Activated T-helper 9 cell treated with anti-CD3 and anti-CD28 coated beads, Interleukin-2, amount 50 U/mL, for 16 hours (primary cell): ENCODE measurements at places on chromosomes 12 and 14.

DNA sequence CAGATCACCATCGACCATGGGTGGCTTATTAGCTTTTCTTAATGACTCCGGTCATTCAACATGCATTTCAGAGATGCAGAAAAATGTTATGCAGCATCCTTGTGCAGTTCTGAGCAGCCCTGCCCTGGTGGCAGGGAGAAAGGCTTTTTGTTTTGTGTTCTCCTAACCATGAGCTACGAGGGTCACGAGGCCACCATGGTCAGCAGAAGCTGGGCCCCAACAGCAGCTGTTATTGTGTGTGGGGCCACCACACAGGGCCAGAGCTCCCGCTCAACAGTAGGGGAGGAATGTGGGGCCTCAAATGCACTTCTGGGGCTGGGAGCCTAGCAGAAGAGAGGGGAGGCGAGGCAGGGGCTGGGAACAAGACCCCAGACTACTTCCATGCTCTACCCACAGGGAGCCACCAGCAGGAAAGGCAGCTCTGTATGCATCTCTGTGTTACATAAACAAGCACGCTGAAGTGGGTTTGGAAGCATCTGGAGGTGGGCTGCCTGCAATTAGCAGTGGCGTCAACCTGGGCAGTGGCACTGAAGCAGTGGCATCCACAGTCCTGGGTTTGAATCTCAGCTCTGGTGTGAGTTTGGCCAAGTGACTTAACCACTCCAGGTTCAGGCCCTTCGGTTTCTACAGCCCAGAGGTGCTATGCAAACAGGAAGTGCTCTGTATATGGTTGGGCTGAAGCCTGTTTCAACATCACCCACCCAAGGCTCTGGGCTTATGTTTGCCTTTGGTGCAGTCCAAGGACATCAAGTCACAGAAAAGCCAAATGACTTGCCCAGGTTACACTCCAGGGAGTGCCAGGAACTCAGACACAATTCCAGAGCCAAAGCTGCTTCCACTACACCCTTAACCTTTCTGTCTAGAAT is 16.3 kb downstream of the GLTP start:
- DNase-seq: no peak

DNA sequence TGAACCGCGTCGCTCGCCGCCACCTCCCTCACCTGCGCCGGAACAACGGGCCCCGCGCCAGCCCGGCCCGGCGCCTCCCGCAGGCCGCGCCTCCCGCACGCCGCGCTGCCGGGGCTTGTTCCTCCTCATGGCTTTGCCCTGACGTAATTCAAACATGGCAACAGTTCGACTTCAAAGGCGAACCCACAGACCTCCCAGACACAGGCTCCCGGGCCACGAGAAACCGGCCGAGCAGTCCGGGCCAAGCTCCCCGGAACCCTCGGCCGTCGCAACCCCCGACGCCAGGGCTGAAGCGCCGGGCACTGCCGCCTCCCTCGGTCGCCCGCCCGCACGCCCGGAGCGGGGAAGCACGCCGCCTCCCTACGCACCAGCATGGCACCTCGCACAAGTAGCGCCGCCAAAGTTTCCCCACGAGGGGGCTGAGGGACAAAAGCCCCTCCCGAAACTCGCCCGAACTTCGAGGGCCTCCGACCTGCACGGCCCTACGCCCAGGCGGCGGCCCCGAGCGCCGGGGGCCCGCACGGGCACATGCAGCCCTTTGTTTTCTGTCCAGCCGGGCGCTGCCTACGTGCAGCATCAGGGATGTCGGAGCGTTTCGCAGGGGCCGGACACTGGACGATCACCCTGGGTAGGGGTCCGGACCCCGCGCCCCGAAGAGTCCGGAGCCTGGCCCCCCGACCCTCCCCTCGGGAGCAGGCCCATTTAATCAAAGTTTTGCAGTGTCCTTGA is 1.7 kb downstream of the SINHCAF start:
- peak; percentile 62 for DNase-seq

DNA sequence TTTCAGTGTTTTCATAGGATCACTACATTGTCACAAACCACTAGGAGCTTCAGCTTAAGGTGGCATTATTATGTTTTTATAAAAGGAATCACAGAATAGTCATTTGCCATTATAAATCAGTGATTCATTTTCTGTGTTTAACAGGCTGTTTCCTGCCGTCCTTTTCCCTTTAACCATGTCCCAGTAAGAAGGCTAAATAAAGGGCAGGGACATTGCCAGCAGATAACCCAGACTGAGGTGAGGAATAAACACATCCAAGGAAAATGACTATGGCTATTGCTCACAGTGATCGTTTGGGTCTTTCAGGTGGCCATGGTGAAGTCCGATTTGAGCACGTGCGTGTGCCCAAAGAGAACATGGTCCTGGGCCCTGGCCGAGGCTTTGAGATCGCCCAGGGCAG is 17.9 kb upstream of the ALDH2 start:
- DNase-seq: no peak

GRCh38 chr14:54881235-54881760 is 21.3 kb downstream of the GCH1 start:
- no peak for DNase-seq

DNA sequence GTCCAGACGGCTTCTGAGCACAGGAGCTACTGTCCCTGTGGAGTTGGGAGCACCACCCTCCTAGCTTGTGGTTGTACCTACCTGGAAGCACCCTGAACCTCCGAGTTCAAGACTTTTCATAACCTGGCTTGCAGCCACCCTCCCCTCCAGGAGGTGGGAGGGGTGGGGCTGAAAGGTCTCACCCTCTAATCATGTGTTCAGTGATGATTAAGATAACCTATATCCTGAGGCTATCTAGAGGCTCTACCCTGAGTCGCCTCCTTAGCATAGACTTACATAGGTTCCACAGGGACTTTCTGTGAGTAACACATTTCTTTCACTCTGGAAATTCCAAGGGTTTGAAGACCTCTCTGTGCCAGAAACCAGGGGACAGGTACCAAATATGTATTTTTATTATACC is 146.5 kb downstream of the CFAP54 start:
- no peak for DNase-seq

DNA sequence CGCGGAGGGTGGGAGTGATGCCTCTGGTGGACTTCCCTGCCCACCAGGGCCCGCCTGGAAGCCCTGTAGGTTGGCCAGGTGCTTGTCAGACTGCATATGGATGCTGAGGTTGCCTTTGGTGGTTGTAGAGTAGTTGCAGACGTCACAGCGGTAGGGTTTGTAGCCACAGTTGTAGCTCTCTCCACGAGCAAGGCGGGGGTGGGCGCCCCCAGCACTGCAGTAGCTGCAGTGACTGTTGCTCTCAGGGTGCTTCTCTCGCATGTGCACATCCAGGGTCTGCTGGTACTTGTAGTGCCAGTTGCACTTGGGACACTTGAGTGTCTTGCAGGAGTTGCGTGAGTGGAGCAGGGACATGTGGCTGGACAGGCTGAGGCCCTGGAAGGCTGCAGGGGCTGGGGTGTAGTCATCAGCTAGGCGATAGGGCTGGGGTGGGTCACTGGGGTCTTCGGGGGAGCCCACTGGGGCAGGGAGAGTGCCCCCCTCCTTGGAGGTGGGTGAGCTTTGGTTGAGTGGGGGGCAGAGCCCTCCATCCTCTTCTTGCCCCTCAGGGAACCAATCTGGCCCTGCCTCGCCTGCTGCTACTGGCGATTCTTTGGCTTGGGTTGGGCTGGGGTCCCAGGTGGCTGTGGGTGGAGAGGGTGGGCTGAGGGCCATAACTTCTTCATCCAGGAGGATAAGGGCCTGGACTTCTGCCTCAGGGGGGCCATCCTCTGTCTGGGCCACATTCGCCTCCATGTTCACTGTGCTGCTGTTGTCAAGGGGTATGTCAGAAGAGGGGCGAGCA is 17.7 kb downstream of the ZFHX2 start:
- no peak for DNase-seq

GRCh38 chr12:19894050-19894449 is 454.8 kb downstream of the AEBP2 start:
- DNase-seq: no peak

GRCh38 chr14:55047301-55048053 is 4.0 kb upstream of the MAPK1IP1L start:
- no peak for DNase-seq

DNA sequence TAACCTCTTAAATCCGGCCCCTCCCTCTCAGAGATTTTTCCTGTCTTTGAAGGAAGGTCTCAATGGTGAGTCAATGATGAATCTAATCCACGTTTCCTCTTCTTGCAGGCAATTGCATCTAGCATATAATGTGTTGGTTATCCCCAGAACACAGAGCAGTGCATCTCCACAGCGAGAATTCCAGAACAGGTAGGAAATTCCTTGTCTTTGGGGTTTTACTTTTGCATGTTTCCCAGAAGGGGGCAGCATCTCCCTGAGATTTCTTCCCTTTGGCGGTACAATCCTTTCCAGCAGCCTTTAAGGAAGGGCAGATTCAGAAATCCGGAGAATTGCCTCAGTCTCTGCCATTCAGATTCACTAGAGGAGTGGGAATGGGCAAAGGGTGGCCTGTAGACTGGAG is 128.0 kb downstream of the KCNA5 start:
- no peak for DNase-seq

GRCh38 chr12:13343375-13343774 is 146.8 kb downstream of the EMP1 start:
- DNase-seq: no peak

GRCh38 chr12:8628731-8629130 is 16.1 kb upstream of the AICDA start:
- no peak for DNase-seq

- DNase-seq: no peak
These were observed 2.3 kb upstream of the PSME1 start for GRCh38 chr14:24133735-24134134.
